Cortex of kidney (tissue), 1 donor: ENCODE measurements at places on chromosomes 5 and 9.

DNA sequence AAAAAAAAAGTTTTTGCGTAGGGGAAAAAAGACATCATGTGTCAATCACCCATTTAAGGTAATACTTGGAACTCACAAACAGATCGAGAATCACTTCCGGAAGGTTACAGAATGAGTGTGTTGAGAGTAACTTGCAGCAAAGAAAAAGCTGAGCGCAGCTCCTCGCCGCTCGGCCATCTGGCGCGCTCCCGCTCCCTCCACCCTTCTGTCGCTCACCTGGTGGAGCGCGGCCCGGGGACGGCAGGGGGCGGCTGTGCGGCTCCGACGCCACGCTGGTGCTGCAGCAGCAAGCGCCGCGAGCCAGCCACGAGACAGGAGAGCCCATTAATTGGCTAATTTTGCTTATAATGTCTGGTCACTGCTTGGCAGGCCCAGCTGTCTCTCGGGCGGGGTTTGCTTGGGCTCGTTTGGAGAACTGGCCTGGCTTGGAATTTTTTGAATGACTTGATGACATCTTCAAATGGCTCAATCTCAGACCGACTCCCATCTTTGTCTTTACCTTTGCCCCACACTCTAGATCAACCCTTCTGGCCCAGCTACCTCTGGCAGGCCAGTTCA is 601.8 kb downstream of the CCDC171 start:
- no peak for DNase-seq

DNA sequence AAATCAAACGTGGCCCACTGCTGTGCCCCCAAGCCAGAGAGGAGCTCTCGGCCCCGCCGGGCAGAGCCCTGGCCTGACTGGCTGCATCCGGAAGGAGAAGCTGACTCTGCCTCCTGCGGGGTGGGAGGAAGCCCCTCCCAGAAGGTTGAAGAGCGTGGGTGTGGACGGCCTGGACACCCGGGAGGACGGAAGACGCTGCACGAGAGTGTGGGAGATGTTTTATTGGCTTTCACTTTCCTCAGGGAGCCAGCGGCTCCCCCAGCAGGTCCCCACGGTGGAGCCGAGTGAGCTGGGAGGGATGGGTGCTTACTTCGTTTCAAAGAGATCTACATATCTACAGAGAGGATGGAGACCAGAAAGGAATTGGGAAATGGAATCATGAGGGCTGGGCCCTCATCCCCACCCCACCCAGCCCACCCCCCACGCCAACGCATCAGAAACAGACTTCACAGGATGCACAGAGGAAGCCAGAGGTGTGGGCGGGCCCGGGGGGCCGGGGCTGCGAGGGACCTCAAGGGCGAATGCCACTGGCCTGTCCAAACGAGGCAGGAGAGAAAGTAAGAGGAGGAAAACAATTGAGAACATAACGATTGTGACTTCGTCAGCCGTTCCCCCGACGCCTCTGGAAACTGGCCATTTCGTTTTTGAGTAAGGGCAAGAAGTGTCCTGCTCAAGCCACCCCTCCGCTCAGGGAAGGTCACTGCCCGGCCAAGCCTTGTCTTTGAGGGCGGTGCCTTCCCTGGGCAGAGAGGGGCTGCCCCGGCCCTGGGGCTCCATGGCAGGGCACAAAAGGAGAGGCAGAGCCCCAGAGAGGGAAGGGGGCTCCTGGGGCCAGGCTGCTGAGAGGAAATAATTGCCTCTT is 32.1 kb downstream of the FAM163B start:
- no peak for DNase-seq

DNA sequence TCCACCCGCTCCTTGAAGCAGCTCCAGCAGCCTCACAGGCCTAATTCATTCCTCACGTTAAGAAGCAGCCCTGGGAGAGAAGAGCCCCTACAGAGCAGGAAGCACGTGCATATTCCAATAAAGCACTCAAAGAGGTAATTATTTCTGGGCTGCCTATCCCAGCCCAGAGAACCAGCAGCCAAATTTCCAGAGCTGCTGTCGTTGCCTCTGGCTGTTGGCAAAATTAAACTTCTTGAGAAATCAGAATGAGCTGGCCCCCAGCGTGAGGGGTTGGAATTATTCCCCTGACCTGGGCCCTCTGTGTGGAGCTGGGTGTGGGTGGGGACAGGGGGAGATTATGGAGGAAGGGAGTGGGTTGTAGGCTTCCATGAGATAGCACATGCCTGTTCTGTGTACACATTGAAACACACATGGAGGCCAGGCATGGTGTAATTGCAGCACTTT is 86.8 kb upstream of the HSPA9 start:
- DNase-seq = no peak

GRCh38 chr5:149221326-149221725 is 50.3 kb upstream of the AFAP1L1 start:
- no peak for DNase-seq

GRCh38 chr5:131297886-131298285 is 34.0 kb downstream of the CDC42SE2 start:
- DNase-seq = no peak

DNA sequence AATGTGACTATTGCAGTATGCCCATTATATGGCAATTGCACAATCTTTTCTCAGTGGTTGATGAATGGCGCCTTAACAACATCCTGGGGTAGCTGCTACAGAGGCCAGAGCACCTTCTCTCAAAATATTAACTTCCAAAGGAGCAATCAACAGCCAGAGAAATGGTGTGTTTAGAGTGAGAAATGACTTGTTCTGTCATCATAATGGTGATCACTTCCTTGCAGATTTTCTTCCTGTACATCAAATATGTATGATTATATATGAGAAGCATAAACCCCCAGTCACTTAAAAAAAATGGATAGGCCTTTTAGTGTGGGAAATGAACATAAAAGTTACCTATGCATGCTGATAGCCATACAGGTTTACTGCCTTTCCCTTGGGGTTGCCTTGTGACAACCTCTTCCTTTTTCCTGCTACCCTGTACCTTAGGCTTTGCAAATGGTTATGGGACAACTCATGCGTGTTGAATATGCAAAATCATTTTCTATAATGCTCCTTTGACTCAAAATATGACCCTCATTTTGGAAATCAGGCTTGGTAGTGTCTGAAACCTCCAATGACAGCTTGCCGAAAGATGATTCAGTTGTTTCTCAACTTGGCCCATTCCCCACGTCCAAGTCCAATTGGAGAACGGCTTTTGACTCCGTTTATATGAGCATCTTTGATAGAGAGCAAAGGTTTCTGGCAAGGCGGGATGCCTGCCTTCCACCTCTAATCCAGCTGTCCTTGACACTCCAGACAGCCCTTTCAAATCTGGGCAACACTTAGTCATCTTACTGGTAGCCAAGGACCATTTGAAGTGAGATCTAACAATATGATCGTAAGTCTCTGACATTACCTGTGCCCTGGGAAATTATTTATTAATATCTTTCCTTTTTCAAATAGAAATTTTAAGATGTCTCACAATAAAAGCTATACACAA is 69.3 kb downstream of the SLC1A1 start:
- DNase-seq = no peak

DNA sequence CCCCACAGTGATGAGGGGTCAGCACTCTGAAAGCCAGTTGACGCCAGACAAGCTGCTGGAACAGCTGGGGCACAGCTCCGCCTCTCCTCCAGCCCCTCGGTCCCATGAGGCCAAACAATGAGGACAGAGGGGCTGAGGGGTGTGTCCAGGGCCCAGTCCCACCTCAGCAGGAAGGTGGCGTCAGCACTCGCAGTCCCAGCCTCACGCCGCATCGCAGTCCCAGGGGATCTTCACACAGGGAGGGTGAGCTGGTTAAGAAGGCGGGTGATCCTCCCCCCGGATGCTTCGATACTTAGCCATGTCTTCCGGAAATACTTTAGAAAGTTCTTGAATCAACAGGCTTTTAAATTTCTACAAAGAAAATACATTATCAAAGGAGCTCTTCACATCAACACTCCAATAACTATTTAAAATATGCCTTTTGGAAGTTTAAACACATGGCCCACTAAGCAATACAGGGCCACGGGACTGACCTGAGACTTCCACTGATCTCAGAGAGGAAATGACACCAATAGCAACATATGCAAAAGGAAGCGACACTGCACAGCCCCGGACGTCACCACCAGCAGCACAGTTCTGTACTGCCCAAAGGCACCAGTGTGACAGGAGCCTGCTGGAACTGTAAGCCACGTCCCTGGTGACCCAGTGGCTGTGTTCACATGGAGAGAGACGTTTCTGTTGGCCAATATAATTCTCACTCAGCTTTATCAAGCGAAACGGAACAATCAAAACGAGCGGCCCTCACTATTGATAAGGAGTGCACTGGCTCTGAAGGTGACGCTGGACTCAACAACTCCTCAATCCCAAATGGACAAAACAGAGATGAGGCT is 5.9 kb downstream of the MED10 start:
- DNase-seq = no peak

DNA sequence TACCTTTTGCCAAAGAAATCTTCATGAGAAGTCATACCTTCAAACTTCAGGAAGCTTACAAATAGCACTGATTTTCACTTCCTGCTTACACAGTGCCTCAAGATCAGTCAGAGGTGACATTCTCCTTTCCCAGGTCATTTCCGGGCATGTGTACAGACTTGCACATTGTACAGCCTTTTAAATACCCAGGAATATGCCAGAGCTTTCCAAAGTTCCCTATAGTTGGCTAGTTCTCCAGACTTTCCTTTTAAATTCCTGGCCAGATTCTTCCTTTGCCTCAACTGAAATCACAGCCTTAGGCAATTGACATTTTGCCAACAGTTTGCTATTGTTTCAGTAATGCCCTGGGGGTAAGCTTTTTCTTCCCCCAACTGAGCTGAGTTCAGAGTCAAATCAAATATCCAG is 47.2 kb downstream of the RFX3 start:
- DNase-seq = no peak

- DNase-seq = no peak
Observed at GRCh38 chr5:126938466-126938865, 91.9 kb downstream of the MARCHF3 start.

GRCh38 chr9:127283917-127284497 is 19.4 kb downstream of the GARNL3 start:
- DNase-seq = no peak

DNA sequence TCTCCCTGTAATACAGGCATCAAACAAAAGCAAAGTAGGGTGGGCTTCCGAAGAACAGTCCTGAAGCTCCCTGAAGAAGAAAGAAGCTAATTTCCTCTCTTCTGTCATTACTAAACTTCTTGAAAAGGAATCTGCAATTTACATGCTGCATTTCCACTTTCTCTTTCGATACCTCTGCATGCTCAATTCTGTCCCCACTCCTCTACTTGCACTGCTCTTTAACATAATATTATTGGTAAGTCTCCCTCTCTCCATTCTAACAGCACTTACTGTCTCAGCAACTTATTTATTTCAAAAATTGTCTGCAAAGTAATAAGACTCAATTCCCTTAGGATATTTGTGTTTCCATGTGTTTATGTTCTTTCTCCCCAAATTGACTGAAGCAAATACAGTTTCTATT is 3.9 kb upstream of the PLPP1 start:
- DNase-seq = no peak

DNA sequence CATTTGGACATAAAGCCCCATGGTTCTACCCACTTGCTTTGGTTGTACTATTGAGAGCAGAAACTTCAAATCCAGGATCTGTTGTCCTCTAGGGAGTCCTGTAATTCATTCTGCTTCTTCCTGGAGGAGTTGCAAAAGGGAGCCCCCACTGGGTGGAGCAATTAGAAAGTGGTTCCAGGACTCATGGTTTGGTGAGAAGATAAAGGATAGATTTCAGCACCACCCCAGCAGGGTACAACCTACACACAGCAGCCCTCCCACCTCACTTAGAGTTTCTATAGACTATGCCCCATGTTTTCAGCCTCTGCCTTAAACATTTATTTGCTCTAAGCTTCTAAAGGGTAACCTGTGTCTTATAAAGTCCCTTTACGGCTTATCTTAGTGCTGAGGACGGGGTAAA is 112.6 kb upstream of the ARRDC3 start:
- no peak for DNase-seq

DNA sequence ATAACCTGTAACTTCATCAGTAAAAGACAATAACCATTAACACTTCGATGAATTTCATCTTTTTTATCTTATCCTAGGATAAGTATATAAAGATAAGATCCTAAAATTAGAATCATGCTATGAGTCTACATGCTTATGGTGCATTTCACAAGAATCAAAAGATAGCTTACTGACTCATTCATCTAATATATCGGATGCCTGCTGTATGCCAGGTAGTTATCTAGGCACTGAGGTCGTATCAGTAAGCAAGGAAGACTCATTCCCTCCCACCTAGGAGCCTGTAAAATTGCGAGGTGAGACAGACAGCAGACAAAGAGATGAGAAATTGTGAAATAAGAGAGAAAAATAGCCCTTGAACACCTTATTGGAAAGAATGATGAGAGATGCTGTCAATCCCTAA is 240.6 kb upstream of the ADAMTSL1 start:
- DNase-seq = no peak

DNA sequence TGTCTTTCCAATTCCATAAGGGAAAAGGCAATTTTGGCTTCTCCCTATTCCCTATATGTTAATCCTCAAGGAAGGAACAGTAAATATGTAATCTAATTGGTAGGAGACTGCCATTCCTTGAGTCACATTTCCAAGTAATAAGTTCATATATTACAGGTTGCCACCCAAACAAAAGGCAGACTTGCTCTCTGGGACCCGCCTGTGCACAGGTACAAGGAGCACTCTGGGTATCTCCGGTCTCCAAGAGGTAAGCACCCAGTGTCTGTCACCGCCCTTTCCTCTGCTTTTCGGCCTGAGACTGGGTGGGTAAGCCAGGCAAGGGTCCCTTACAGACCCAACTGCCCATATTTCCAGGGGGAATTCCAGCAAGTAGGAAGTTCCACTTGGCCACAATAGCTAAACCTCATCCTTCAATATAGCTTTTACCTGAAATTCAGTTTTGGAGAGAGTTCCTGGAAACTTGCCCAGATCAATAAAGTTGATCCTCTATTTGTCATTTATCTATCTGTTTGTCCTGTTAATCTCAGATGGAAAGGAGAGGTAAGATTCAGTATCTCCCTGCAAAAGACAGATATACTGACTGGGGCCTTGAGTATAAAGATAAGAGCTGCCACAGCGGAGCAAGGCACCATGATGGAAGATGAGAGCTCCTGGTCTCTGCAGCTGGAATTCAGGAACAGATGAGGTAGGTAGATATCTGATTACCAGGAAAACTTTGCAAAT is 81.8 kb downstream of the SUSD1 start:
- DNase-seq = no peak

DNA sequence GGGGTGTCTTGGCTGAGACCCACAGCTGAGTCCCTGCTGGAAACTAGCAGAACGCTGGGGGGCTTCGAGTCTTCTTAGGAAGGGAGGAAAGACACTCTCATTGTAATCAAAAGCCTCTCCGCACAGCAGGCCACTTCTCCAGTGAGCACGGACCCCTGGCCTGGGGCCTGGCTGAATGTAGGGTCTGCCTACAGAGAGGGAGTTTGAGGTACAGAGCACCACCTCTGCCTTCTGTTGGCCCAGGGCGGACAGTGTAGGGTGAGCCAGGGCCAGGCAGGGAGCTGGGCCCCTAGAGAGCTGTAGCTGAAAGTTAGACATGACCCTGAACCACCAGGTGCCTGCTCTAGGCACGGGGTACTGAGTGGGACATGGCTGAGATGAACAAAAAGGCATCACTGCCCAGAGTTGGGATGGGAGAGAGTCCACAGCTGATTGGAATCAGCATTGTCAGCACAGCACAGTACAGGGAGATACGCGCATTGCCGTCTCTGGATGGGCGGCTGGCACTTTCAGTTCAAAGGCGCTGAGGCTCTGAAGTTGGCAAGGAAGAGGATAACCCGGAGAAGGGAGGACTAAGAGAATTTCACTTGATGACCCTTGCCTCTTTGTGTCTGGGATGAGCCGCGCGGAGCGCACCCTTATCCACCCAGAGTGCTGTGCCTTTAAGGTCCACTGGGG is 363 bp upstream of the SLC25A48 start:
- no peak for DNase-seq

- no peak for DNase-seq
Observed at GRCh38 chr9:22650946-22651345, 204.3 kb downstream of the DMRTA1 start.

- DNase-seq = no peak
Observed at GRCh38 chr9:133067813-133068212, 6.0 kb downstream of the CEL start.
